Regular cardiac myocyte (primary cell): ENCODE measurements at places on chromosomes 13 and 19. TPM values are rescaled to one million over a fixed set of nuclear protein-coding genes. Genes with fewer than 3 reads are reported as not detected.

Gene POU4F1
- total RNA-seq, result under 0.01 TPM in 1 of 2 replicates, not detected in the other

Gene MBD3L2
- total RNA-seq, result not detected in 2 replicates

Gene TUBA3C
- not detected in 2 replicates for total RNA-seq

Gene LRRC63
- 0.19 and 0.28 TPM in 2 replicates for total RNA-seq

Gene KISS1R
- 0.28 TPM in 1 of 2 replicates, not detected in the other for total RNA-seq

Gene FCGBP
- 0.38 and 0.85 TPM in 2 replicates for total RNA-seq

Gene ZNF66
- total RNA-seq, result 1.4 and 2.3 TPM in 2 replicates

Gene TEX26
- under 0.01 and 0.56 TPM in 2 replicates for total RNA-seq

Gene MAU2
- 22.4 and 24.0 TPM in 2 replicates for total RNA-seq

Gene KIR2DL3
- not detected in 2 replicates for total RNA-seq
